ENCODE measurements at places on chromosomes 5 and 9.

DNA sequence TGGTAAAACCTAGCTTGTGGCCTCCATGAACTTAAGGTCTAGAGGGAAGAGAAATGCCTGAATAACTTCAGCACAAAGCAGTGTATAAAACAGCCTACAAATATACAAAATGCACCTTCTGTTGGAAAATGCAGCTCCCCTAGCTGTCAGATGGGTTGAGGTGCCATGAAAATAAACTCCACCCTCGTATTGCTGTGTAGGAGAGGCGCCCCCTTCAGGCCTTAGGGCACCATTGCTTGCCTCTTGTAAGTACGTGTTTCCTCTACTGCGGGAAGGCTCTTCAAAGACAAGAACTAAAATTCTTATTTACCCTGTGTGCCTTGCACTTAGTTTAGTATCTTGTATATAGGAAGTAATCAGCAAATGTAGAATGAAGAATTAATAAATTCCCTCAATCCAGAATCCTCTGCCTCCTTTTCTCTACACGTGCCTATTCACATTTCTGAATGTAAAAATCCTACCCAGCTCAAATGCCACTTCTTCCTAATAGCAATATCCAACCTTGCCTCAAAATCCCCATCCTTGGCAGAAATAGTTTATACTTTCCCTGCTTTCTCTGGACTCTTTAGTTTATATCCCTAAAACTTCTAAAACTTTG, 393.7 kb upstream of the PDE4D start:
- DNase-seq: no peak

DNA sequence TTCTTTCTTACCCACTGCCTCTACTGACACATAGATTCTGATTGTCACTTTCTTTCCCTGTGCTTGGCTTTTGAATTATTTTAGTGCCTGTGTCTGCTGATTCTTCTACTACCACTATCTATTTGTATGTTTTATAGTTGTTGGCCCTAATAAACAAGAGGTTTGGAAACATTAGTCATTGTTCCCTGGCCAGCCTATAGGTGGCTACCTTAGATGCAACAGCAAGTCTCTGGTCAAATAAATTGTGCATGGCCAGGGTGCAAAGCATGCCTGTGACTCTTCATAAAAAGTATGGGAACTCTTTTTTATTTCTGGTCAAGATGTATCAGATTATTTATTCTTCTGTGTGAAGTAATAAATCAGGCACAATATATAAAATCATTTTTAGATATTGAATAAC, 124.4 kb downstream of the PLK2 start:
- no peak for DNase-seq

GRCh38 chr9:96621618-96622017, 2.0 kb upstream of the CDC14B start:
- no peak for DNase-seq

GRCh38 chr5:56816546-56817081, 1.3 kb downstream of the MAP3K1 start:
- DNase-seq: peak; percentile 39

GRCh38 chr5:14902826-14903560, 31.4 kb upstream of the ANKH start:
- DNase-seq: no peak

DNA sequence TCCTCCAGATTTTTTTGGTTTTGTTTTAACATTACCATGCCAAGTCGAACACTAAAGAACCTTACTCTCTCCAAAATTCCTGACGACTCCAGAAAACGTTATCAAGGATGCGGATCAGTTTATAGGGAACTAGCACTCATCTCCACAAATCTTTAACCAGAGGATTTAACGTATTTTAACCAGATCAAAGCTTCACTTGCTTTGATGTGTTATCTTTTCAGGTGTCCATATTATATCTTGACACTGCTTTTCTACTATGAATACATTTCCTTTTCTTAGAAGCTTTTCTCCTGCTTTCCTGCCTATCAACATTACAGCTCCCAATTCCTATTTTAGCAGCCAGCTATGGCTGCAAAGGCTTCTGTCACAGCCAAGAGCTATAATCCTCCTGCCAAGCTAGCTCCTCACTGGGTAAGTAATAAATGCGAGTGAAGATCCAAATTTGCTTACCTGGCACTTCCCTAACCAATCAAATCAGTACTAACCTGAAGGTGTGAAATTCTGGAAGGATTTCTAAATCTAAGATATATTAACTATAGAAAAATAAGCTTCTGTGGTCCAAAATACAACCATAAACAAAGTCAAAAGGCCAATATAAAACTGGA, 60.2 kb downstream of the CDC14B start:
- DNase-seq: no peak

GRCh38 chr5:180020176-180020575, 51.4 kb downstream of the RNF130 start:
- DNase-seq: no peak

DNA sequence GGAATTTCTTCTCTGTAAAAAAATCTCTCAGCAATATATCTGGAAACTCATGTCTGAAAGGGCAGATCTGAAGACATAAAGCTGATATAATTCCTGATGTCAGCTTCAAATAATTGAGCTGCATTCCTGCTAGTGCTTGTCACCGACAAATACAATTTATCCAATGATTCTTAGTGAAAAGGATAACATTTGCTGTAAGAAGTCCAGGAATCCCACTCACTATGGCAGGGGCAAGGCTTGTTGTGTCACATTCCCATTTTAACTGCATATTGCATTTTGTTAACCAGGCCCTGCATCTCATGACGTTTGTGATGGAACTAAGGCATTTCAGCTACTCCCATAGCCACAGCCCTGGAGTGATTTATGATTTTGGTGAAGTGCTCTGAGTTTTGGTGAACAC, 160.1 kb upstream of the DAB2 start:
- no peak for DNase-seq

DNA sequence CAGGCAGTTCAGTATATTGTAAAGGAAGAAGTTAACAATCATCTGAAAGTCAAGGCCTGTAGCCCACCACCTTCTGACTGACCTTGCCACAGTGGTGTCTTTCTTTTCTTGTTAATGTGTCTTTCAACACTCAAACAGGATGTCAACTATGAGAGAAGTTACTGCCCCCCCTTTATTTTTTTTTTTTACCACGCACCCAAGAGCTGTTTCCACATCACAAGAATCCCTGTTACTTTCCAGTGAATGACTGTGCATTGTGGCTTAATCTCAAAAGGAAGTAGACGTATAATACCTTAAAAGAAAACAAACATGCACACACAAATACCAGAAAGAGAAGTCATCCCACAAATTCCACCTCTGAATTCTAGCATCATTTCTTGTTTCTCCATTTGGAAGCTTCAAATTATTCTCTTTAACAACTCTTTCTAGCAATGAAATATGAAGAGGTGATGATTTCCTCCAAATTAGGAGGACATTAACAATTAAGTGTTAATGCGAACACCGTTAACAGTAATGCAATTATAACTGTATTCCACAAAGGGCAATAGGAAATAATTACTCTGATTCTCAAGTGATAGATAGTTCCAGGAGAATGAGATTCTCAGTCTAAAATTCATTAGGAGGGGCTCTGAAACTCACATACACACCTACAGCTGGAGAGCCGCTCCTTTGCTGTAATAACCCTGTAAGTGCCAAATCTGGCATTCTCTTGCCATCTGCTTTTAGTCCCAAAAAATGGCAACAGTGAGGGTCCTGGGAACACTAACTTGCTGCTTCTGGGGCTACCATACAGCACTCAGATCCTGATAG, 201.0 kb downstream of the EFNA5 start:
- no peak for DNase-seq

DNA sequence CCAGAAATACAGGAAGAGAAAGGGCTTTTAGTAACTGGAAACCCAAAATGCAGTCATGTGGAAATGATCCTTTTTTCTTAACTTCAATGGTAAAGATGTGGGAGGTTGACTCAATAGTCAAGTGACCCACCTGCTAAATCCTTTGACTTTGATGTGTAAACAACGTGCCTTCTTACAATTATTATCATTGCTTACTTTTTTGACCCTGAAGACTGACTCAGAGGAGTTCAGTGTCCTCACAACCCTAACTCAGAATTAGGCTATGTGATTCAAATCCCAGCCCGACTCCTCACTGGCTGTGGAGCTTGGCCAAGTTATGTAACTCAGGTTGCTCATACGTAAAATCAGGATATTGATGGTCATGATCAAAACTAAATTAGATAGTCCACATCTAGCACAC, 27.9 kb downstream of the ANXA1 start:
- DNase-seq: no peak

GRCh38 chr9:751137-752051, 90.1 kb upstream of the DMRT1 start:
- DNase-seq: no peak

DNA sequence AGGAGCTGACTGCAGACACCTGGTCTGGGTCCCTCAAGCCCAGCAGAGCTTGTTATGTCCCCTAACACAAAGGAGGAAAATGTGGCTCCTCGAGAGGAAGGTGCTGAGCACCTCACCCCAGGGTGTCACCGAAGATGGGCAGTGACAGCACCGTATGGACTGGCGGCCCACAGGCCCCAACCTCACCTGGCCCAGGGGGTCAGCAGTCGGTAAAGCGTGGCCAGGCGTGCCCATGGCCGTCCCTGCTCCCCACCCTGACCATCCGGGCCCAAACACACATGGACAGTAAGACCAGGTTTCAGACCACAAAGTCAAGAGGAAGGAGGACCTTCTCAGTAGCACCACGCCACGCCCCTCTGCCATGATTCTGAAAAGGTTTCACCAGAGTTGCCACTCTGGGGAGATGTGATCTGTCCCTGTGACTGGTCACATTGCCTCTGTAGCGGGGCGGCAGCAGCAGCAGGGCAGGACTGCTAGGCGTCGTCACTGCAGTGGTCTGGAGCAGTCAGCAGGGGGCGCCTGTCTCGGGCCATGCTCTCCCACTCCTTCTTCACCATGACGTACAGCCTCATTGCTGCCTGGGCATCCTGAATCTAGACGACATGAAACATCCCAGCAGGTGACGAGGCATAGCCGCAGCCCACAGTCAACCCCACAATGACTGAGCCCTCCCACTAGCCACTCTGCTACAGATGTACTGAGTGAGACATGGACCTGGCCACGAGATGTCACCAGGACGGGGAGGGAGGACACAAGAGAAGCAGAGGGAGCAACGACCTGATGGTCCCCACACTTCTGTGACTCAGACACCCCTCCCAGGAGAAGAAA, 11.1 kb downstream of the REXO4 start:
- peak; percentile 69 for DNase-seq

- DNase-seq: no peak
Measured at GRCh38 chr5:58121391-58121790, 338.5 kb downstream of the PLK2 start.

GRCh38 chr9:101054657-101055056, 26.1 kb downstream of the PLPPR1 start:
- DNase-seq: no peak

- DNase-seq: no peak
Measured at GRCh38 chr5:166834246-166834645, 1457.2 kb upstream of the WWC1 start.

- no peak for DNase-seq
Measured at GRCh38 chr5:73442231-73442811, 6.3 kb downstream of the FOXD1 start.

- no peak for DNase-seq
Measured at GRCh38 chr9:95808011-95808410, 67.5 kb upstream of the ERCC6L2 start.

DNA sequence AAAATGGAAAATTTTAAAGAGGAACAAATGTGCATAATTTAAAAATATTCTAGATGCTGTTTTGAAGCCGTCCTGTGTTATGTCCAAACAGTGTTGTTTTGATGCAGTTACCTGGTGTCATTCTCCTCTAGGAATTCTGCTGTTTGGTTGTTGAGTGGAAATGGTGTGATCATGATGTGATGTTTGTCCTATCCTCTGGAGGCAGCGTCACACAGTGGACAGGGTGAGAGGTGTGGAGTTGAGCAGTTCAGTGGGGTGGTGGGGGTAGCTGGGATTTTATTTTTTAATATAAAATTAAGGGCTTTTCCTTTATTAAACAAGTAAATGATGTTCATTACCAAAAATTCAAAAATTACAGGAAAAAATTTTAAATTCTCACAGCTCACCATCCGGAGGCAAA, 31.2 kb downstream of the PRDM6 start:
- no peak for DNase-seq

GRCh38 chr5:63049935-63050334, 471.3 kb downstream of the LRRC70 start:
- no peak for DNase-seq

- peak; percentile 79 for DNase-seq
Measured at GRCh38 chr9:34603610-34604231, 8.2 kb downstream of the RPP25L start.

DNA sequence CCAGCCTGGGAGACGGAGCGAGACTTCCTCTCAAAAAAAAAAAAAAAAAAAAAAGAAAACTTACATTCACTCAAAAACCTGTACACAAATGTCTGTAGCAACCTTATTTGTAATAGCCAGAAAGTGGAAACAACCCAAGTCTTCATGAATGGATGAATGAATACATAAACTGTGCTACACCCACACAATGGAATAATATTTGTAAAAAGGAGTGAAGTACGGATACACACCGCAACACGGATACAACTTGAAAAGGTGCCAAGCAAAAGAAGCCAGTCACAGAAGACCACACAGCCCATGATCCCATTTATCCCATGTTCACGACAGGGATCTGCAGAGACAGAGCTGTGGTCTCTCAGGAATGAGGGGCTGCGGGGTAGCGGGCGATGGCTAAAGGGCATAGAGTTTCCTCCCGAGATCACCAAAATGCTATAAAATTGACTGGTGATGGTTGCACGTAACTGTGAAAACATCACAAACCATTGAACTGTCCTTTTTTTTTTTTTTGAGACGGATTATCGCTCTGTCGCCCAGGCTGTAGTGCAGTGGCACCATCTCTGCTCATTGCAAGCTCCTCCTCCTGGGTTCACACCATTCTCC, 76.2 kb upstream of the COL5A1 start:
- no peak for DNase-seq

- DNase-seq: no peak
Measured at GRCh38 chr9:93884808-93885207, 70.3 kb downstream of the BARX1 start.
